ENCODE measurements at places on chromosomes 12 and 14. TPM values are rescaled to one million over a fixed set of nuclear protein-coding genes. Genes with fewer than 3 reads are reported as not detected.

- no peak for DNase-seq
Observed at GRCh38 chr12:130433411-130433810, 95.7 kb downstream of the PIWIL1 start.

DNA sequence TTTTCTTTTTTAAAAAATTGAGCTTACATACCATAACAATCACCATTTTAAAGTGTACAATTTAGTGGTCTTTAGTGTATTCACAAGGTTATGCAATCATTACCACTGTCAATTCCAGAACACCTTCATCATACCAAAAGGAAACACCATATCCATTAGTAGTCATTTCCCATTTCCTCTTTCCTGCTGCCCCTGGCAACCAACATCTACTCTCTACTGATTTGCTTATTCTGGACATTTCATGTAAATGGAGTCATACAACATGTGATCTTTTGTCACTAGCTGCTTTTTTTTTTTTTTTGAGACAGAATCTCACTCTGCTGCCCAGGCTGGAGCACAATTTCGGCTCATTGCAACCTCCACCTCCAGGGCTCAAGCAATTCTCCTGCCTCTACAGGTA, 66.8 kb upstream of the CFL2 start:
- DNase-seq: no peak

DNA sequence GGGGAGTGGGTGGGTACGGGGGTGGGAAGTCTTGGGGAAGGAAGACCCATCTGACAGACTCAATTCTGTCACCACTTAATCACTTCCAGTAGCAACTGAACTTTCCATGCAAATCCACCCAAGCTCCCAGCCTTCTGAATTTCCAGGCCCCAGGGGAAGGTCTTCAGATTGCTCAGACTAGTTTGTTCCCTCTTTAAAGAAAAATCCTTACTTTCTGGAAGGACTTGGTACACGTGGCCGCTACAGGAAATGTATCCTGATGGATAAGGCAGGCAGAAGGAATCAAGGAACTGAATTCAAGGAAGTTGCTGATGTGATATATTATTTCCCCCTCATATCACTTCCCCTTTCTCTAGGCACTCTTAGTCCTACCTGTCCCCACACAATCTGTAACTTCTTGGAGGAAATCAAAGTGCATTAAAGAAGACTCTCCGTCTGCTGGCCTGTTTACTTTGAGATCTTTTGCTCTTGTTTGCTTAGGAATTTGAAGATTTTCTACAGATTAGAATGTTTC, 6.4 kb downstream of the NFKBIA start:
- peak; percentile 23 for DNase-seq

GRCh38 chr14:93735206-93735605, 53.1 kb downstream of the PRIMA1 start:
- no peak for DNase-seq

NFE2 gene
- total RNA-seq: not detected

TAS2R7 gene
- not detected for total RNA-seq

KLHL28 gene
- 12.7 TPM for total RNA-seq

DNA sequence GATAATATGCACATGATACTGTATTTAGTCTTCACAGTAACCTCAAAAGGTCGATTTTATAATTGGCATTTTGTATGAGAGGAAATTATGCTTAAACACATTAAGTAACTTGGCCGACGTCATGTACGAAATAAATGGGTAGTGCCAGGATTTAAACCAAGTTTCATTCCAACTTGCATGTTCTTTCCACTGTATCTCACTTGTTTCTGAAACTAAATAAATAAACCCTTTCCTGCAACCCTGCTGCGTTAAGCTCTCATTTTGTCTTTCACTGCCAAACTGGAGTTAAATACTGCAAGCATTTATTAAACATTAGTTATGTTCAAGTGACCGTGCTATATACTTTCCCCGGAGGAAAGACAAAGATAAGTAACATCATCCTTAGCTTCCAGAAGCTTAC, 293.9 kb upstream of the PRKD1 start:
- no peak for DNase-seq

- DNase-seq: no peak
Observed at GRCh38 chr12:75507086-75507485, 4.3 kb downstream of the KRR1 start.

GRCh38 chr12:18313306-18313705, 52.0 kb downstream of the PIK3C2G start:
- DNase-seq: no peak

COL2A1 gene
- not detected for total RNA-seq

DNA sequence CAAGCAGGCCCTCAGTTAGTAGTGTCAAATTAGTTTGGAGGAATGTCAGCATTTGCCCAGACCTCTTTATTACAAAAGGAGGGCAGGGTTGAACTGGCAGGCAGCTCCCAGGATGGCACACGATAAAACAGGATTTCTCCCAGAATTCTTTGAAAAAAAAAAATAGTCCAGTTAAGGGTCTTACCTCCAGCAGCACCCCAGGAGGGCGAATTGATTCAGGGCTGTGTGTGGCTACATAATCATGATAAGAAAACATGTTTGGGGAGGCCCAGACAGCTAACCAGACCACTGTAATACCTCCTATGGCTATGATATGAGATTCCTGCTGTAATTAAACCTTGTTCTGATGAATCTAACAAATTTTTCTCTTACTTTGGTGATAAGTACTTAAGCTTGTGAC, 38.8 kb upstream of the NT5DC3 start:
- DNase-seq: no peak

GRCh38 chr12:92561543-92561899, 141.3 kb upstream of the PLEKHG7 start:
- no peak for DNase-seq

DNA sequence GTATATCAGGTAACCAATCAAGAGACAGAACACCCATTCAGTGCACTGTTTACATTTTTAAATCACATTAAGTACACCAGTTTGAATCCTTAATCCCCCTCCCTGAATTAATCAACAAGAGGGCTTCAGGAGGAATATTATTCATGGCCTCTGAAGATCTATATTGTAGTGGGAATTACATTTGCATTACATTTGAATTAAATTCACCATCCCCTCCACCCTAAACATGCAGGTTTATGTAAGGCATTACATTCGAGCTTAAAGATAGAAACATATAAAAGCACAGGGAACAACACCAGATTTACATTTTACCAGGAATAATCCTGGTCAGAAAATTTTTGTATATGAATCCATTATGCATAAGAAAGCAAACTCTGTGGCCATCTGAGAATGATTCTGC, 197.8 kb upstream of the KITLG start:
- no peak for DNase-seq

MYO1A gene
- 0.19 TPM for total RNA-seq

DNA sequence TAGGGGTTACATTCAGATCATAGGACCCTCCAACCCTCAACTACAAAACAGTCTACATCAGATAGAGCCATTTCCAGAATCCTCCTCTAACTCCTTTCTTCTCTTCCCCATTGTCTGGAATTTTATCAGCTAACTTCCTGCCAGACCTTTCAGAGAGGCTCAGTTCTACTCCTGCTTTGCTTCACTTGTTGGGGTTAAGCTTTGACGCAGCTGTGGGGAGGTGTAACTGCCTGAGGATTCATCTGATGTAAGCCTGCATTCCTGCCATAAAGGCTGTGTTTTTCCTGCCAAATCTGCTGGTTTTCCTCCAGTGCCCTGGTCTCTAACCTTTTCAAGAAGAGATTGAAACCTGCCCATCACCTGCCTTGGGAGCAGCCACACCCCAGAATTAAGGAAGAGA, 16.9 kb downstream of the DHRS2 start:
- DNase-seq: no peak

DNA sequence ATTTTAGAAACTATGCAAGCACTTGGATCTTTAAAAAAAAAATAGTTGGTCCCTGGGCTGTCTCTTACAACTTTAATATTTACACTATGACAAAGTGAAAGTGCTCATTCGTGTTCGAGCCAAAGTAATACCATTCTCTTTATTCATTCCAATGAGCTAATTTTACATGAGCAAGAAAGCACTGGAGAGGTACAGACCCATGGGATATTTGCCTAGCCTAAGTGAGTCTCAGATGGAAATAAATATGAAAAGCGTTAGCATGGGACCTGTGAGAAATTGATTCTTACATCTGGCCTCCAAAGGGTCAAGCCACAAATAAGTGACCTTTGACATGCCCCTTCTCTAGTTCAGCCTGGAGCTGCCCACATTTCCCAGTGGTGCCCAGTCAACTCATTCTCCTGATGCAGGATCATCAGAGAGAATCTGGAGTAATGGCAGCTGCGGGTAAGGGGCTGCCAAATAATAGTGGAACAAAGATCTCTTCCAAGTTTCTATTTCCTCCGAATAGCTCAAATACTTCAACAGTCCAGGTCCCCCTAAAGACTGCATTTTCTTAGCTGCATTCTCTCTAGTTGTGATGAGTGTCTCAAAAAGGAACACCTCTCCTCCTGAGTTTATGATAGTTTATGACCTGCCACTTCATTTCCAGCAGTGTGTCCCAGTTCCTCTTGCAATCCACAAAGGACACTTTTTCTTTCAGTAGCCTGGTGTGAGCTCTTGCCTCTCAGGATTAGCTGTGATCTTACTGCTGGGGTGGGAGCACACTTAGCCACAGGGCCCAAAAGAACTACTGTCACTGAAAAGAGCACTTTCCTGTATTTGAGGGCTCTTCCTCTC, 208.2 kb downstream of the DAD1 start:
- DNase-seq: no peak

DNA sequence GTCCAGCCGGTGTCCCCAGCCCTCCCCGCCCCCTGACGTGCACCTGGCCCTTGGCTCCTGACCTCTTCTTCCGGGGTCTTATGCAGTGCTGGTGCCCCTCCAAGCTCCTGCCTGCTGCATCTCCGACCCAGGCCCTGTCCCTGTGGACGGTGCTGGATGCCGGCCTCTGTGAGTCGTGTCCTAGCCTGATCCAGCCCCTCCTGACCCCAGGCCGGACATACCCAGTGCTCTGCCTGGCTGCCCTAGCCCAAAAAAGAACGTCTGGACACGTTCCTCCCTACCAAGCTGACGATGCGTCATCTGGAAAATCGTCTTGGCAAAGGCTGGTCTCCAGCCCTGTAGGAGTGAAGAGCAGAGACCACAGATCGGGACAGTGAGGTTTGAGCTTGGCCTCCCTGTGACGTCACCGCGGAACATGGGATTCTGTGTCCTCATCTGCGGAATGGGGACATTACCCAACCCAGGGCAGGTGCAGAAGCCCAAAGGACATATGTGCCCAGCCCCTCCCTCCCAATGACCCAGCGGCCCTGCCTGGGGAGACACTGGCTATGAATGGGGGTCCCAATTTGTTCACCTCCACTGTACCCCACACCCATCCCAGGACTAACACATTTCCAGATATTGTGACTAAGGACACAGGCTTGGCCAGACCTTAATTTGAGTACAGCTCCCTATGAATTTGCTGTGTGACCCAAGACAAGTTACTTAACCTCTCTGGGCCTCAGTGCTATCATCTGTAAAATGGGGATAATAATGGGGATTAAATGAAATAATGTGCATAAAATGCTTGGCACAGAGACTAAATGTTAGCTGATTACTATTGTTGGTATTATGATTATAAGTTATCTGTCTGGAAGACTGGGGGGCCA, 51.0 kb upstream of the BCL11B start:
- no peak for DNase-seq

CLMN gene
- 13.0 TPM for total RNA-seq

DNA sequence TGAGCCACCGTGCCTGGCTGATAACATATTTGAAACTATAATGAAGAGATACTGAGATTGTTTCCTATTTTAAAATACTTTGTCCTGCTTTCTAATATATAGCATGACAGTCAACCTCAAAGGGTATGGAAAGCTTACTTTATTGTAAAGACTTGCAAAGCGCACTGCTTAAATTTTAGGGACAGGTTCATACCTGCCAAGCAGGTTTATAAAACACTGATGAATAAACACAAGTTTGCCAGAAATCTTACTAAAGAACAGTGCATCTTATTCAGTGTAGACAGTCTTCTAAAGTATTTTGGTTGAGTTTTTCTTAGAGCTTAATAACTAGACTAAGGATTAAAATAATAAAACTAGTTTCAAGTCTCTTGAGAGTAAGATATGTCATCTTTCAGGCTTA, 4.8 kb downstream of the C12orf71 start:
- no peak for DNase-seq

METTL25 gene
- 9.6 TPM for total RNA-seq

- DNase-seq: no peak
Observed at GRCh38 chr12:6113691-6114475, 10.6 kb downstream of the VWF start.

DNA sequence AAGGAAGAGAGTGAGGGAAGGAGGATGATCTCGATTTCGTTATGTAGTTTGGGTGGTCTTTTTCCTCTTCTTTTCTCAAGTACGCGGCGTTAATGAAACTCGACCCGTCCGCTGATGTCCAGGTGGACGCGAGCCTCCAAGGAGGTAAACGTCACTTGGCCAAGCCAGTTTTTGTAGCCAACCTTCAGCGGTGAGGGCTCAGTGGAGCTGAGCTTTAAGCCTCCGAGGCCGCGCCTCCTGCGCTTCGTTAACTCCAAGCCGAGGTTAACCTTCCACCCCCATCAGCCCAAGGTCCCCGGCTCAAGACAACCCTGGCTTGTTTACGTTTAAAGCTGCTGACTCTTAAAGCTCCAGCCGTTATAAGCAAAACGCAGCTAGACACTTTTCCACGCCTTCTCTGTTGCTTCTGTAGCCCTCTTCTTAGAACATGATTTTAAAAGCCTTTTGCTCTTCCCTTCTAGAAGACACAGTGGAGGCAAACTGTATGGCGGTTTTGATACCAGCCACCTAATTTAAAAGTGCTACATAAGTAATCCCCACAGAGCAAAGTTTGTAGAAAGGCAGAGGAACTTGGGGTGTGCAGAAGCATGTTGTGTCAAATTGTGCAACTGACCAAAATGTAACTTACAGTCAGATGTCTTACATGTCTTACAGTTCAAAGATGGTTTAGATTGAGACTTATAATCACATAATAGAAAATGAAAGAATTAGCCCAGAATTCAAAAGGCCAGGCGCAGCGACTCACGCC, 923 bp upstream of the ITPR2 start:
- DNase-seq: peak; percentile 85

MAP3K9 gene
- 6.4 TPM for total RNA-seq

GRCh38 chr14:83019744-83020414, 1486.2 kb upstream of the SEL1L start:
- no peak for DNase-seq

STAB2 gene
- not detected for total RNA-seq

- no peak for DNase-seq
Observed at GRCh38 chr12:1519642-1520041, 74.7 kb downstream of the FBXL14 start.
